ENCODE measurements at places on chromosomes 6 and 20.

DNA sequence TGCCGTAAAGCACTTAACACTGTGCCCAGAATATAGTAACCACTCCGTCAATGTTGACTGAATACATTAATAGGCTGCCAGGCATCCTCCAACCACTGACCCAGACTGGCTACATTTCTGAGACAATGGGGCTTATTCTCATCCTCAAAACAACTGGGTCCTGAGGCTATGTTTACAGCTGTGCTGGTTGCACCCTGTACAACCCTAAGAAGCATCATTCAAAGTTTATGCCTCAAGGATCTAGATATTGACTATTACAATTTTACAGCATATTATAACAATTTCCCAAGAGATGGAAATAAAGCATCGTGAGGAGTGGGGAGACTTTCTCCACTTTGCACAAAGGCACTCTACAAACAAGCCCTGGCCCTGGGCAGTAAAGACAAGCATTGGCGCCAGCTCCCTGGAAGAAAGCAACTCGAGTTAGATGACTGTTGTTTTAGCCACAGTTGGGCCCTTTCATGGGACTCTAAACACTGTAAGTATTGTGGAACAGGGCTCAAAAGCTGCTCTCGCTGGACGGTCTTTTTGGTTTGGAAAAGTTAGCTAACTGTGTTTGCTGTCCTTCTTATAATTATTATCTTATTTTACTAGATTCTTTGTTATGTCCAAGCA is 30.2 kb downstream of the MYLIP start:
- no peak for DNase-seq

- no peak for DNase-seq
Observed at GRCh38 chr6:23040899-23041298, 471.5 kb downstream of the HDGFL1 start.

- DNase-seq = no peak
Observed at GRCh38 chr6:161068321-161068741, 76.8 kb downstream of the MAP3K4 start.

DNA sequence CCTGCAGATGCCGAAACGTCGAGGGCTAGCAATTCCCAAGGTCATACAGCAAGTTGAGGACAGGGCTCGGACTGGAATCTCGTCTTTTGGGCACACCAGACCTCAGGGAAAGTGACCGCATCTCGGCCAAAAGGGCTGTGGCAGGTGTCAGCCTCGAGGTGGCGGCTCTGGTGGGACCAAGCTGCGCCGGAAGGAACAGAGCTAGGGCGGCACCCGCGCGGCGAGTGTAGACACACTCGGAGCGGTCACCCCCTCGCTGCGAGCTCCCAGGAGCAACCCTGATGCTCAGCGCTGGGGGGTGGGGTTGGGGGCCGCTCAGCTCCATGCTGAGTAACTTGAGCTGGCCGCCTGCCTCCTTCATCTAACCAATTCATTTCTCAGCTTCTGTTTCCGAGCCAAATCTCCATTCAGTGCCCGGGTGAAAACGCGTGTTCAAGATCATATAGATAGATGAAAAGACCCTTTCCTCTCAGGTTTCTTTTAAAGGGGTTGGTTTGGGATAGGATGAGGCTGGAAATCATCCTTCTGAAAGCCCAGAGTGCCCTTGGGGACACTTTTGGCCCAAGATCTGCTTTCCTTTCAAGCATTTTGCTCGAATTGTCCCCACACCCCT is 2.2 kb upstream of the TUBB2B start:
- DNase-seq = no peak
